Activated CD8-positive, alpha-beta memory T cell treated with anti-CD3 and anti-CD28 coated beads, Interleukin-2, amount 50 U/mL, for 4 hours (primary cell): ENCODE measurements at places on chromosomes 7 and 10.

DNA sequence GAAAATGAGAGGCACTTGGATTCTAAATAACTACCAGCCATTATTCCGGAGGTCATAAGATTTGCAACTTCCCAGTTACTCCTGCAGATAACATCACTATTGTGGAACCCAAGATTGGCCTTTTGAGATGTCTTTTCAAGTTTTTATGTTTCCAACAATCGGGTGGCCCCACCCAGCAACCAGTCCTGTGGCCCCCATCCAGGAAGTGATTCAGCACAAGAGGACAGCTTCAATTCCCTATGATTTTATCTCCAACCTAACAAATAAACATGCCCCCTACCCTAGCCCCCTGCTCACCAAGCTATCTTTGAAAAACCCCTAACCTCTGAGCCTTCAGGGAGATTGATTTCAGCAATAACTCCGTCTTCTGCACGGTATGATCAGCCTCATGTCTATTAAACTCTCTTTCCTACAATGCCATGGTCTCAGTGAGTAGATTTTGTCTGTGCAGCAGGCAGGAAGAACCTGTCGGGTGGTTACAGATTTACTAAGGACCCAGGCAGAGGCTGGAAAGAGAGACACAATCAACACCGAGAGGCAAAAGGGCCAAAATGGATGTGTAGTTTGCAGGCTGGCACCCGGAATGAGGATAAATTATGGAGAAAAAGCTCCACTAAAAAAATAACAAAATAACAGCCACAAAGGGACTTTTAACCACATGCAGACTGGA, 83.9 kb upstream of the UNC5B start:
- DNase-seq: no peak

DNA sequence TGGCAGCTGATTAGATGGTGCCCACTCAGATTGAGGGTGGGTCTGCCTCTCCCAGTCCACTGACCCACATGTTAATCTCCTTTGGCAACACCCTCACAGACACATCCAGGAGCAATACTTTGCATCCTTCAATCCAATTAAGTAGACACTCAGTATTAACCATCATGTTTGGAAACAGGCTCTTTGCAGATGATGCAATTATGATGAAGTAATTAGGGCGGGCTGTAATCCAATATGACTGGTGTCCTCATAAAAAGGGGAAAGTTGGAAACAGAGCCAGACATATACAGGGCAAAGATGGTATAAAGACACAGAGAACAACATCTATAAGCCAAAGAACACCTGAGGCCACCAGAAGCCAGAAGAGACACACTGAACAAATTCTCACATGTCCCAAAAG, 658.6 kb downstream of the CCSER2 start:
- no peak for DNase-seq

GRCh38 chr7:66583490-66584110, 45.1 kb upstream of the KCTD7 start:
- DNase-seq: no peak

GRCh38 chr10:8044908-8045725, 9.4 kb upstream of the GATA3 start:
- DNase-seq: no peak

GRCh38 chr10:70775679-70776454, 9.3 kb downstream of the TBATA start:
- DNase-seq: peak; percentile 7

GRCh38 chr7:44078521-44078920, 3.8 kb downstream of the POLM start:
- DNase-seq: no peak

- no peak for DNase-seq
Measured at GRCh38 chr7:136617176-136617575, 251.3 kb upstream of the CHRM2 start.

- DNase-seq: no peak
Measured at GRCh38 chr7:106887421-106887820, 22.3 kb downstream of the PIK3CG start.

DNA sequence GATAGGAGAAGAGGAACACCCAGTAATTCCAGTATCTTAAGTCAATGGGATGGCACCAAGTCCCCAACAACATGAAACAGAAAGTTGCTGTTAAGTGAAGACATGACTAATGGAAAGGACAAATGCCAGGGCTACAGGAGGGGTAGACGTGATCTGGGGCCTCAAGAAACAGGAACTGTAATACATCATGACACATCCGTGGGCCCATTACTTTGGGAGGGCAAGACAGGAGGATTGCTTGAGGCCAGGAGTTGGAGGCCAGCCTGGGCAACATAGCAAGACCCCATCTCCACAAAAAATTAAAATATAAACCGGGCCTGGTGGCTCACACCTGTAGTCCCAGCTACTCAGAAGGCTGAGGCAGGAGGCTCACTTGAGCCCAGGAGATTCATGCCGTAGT, 408.6 kb upstream of the PRKCQ start:
- DNase-seq: no peak

DNA sequence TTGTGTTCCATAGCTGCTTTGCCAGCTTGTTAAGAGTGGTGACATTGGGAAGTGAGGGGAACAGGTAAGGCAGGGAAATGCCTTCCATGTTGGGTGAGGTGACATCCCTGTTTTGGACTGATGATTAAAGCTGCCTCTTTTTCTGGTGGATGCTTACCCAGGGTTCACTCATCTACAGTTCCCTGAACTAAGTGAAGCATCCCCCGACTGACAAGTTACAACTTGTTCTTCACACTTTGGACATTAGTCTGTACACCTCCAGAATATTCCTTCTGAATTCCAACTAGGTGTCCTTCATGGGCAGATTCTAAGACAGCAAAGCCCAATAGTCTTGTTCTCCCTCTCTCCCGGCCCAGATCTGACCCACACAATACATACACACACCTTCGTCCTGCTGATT, 63.4 kb downstream of the HDAC9 start:
- no peak for DNase-seq
